CD4-positive, alpha-beta memory T cell (primary cell): ENCODE measurements at places on chromosomes 1 and 21.

- no peak overlapping the region for H3K27ac ChIP-seq
- no peaks in the 10 kb centered on the region for H3K4me1 ChIP-seq
- no peak overlapping the region for H3K4me3 ChIP-seq
- no peaks in the 10 kb centered on the region for H3K36me3 ChIP-seq
- no peaks in the 10 kb centered on the region for H3K27me3 ChIP-seq
- no peak for DNase-seq
Measured at GRCh38 chr1:159580340-159580739, 7.3 kb upstream of the APCS start.

GRCh38 chr1:72579629-72580028, 297.3 kb upstream of the NEGR1 start:
- H3K4me1 ChIP-seq, result no peaks in the 10 kb centered on the region
- H3K36me3 ChIP-seq, result no peaks in the 10 kb centered on the region
- no peak overlapping the region for H3K27ac ChIP-seq
- H3K4me3 ChIP-seq, result no peak overlapping the region
- H3K27me3 ChIP-seq, result no peaks in the 10 kb centered on the region

GRCh38 chr1:162551969-162552683, 9.4 kb upstream of the UAP1 start:
- H3K4me1 ChIP-seq, result no peaks in the 10 kb centered on the region
- H3K4me3 ChIP-seq, result no peak overlapping the region
- H3K27ac ChIP-seq, result no peak overlapping the region
- H3K36me3 ChIP-seq, result no peaks in the 10 kb centered on the region
- no peaks in the 10 kb centered on the region for H3K27me3 ChIP-seq

GRCh38 chr1:205770618-205771017, 4.7 kb downstream of the RAB29 start:
- no peak for DNase-seq
- H3K36me3 ChIP-seq, result peaks cover 21% of the 10 kb centered on the region
- H3K27ac ChIP-seq, result no peak overlapping the region
- no peaks in the 10 kb centered on the region for H3K27me3 ChIP-seq

DNA sequence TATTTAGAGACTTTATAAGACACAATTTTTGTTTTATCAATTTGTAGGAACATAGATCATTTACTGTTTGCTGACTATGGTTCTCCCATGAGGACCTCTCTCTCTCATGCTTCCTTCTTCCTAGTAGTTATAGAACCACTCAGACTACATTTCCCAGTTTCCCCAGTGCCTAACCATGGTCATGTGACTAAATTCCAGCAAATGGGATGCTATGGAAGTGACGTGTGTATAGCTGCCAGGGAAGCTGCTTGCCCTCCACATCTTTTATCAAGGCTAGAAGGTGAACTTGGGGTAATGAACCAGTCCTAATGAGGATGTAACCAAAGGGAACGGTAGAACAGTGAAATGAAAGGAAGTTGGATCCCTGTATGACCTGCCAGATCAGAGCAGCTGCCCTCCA, 184.0 kb downstream of the MIS18A start:
- no peaks in the 10 kb centered on the region for H3K27me3 ChIP-seq
- no peaks in the 10 kb centered on the region for H3K4me1 ChIP-seq
- no peak overlapping the region for H3K27ac ChIP-seq
- no peak for DNase-seq
- no peaks in the 10 kb centered on the region for H3K36me3 ChIP-seq

- no peak overlapping the region for H3K27ac ChIP-seq
- DNase-seq, result no peak
- H3K4me1 ChIP-seq, result no peaks in the 10 kb centered on the region
- H3K27me3 ChIP-seq, result no peaks in the 10 kb centered on the region
- H3K36me3 ChIP-seq, result peaks cover 4% of the 10 kb centered on the region
- no peak overlapping the region for H3K4me3 ChIP-seq
Measured at GRCh38 chr21:36282568-36283230, 37.3 kb upstream of the MORC3 start.

- no peak for DNase-seq
- H3K36me3 ChIP-seq, result peaks cover 6% of the 10 kb centered on the region
- no peaks in the 10 kb centered on the region for H3K27me3 ChIP-seq
- no peak overlapping the region for H3K27ac ChIP-seq
Measured at GRCh38 chr1:88730132-88730675, 46.1 kb downstream of the PKN2 start.

DNA sequence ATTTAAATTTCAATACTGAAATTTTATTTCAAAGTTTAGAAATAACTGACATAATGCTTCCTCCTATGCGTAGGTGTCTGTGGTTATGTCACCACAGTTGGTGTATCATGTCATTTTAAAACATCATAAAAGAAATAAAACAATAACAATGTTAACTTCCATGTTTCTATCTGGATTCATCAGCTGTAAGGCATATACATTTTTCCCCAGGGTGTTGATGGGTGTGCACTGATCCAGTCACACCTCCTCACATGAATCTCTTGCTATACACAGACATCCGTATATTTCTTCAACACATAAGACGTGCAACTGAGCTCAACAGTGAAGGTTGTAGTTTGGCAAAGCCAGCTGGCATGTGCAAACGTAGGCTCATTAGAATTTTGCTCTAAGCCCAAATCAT, 6.2 kb downstream of the KCNA3 start:
- peak overlapping the region; percentile 91 for H3K27ac ChIP-seq
- H3K27me3 ChIP-seq, result no peaks in the 10 kb centered on the region
- DNase-seq, result peak; percentile 36
- H3K4me1 ChIP-seq, result peaks cover 76% of the 10 kb centered on the region

DNA sequence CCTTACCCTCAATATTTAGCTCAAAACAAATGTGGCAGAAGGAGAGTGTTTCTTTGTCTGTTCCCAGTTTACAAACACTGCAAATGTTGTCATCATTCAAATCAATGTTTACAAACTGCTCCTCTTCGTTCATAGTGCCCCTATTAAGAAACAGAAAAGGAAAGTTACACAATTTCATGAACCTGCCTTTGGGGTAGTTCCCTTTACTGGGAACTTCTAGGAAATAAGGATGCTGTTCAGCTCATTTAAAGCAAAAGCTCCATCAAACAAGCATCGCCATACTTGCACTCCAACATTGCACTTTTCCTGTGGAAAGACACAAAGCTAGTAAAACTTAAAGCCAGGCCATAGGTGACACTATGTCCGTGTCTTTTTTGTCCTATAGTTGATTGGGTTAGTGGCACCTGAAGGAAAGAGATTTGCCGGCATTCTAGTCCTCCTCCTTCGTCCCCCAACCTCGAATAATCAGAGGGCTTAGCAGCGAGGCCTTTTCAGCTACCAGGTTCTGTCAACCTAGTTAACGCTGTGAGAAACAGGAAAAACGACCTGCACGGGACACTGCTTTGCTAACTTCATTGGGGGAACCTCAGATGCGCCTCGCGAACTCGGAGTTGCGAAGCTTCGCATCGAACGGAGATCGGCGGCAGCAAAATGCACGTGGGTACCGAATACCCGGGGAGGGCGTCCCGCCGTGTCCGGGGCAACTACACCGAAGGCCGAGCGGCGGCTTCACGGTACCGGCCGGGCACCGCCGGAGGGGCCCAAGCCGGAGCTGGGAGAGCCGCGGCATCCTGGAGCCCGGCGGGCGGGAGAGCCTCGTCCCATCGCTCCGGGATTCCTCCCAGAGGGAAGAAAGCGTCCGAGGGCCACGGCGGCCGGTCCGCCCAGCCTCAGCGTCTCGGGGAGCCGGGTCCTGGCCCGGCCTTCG, 706 bp downstream of the C21orf91 start:
- peak; percentile 54 for DNase-seq
- peaks cover 56% of the 10 kb centered on the region for H3K4me1 ChIP-seq
- H3K36me3 ChIP-seq, result no peaks in the 10 kb centered on the region
- peak overlapping the region; percentile 96 for H3K27ac ChIP-seq

DNA sequence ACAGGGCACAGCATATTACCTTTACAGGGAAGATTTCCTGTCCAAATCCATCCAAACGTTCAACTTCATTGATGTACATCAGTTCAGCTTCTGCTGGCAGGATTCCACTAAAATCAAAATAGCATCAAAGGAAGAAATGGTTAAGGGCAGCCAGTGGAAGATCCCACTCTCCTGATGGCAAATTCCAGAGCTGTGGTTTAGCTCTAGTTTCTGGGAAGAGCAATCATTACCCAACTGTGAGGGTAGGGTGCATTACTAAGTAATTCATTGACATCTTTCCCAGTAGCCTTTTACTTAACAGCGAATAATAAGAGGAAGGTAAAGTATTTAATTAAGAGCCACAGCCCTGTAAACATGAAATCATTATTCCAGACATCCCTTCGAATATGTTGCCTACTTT, 120.7 kb downstream of the SMYD2 start:
- no peak for DNase-seq
- no peaks in the 10 kb centered on the region for H3K27me3 ChIP-seq
- no peaks in the 10 kb centered on the region for H3K4me1 ChIP-seq
- H3K27ac ChIP-seq, result no peak overlapping the region

DNA sequence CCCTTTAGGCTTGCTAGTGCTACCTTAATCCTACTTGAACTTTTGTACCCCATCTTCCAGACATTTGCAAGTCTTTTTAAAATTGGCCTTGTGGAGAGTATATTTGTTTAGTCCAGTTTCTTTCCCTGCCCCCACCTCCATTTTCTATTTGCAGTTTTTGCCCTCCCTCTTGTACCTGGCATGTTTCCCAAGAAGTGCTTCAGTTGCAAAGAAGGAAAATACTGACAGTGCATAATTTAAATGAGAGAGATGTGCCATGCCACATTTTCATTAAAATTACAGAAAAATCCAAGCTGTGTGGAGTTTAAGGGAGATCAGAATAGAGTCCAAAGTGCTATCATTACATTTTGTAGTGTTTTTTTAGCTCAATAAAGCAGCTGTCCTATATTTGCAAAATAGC, 150.0 kb upstream of the ADGRL2 start:
- no peak overlapping the region for H3K4me3 ChIP-seq
- no peaks in the 10 kb centered on the region for H3K36me3 ChIP-seq
- H3K27me3 ChIP-seq, result no peaks in the 10 kb centered on the region
- no peak for DNase-seq

- no peaks in the 10 kb centered on the region for H3K27me3 ChIP-seq
- no peak for DNase-seq
- no peak overlapping the region for H3K4me3 ChIP-seq
Measured at GRCh38 chr1:237891979-237892378, 1.3 kb upstream of the ZP4 start.

DNA sequence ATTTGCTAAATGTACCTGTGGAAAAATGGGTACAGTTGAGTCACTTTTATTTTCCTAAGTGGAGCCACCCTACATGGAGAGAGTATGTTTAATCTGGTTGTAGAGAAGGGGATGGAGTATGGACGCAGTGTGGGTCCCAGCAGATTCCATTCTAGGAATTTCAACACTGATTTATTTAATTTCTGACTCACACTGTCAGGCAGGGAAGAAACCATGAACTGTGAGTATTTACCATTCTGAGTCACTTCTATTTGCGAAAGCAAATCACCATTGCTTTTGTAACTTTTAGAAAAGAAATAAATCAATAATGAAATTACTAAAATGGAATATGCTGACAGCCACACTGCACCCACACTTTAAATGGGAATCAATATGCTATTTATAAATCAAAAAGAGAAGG, 339.0 kb downstream of the DSCAM start:
- no peak overlapping the region for H3K27ac ChIP-seq
- H3K27me3 ChIP-seq, result no peaks in the 10 kb centered on the region
- H3K36me3 ChIP-seq, result no peaks in the 10 kb centered on the region

DNA sequence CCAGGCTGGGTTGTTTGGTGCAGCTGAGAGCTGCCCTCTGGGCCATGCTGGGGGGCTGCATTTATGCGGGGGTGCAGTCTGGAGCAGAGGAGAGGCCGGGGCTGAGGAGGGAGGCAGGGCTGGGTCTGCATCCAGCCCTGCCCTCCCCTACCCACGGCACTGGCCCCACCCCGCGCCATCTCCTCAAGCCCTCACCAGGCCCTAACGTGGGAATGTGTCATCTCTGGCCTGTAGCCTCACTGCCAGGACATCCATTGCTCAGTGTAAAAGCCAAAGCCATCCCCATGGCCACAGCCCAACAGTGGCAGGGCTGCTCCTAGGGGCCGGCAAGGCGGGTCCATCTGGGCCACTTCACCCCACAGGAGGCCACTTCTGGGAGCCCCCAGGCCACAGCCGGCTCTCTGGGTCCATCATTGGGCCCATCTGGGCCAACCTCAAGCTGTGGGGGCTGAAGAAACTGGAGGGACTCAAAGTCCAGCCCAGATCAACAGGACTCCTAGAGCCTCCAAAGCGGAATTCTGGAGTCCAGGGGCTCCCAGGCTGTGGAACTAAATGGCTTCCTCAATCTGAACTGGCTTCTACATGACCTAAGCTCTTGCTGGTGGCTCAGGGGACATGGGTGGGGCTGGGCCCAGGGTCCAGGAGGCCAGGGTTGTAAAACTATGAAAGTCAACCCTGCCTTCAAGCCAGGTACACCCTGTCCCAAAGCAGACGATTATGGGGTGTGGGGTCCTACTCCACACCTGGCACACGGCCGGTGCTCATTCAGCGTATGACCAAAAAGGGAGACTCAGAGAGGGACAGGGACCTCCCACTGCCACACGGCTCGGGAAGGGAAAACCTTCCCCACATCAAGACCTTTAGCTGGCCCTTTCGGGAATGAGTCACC, 32.6 kb downstream of the RUNX3 start:
- peaks cover 12% of the 10 kb centered on the region for H3K36me3 ChIP-seq
- H3K4me1 ChIP-seq, result peaks cover 18% of the 10 kb centered on the region
- no peaks in the 10 kb centered on the region for H3K27me3 ChIP-seq
- no peak for DNase-seq
- no peak overlapping the region for H3K4me3 ChIP-seq

GRCh38 chr21:38933731-38934130, 128.0 kb downstream of the ETS2 start:
- H3K27me3 ChIP-seq, result no peaks in the 10 kb centered on the region
- H3K27ac ChIP-seq, result no peak overlapping the region
- DNase-seq, result no peak
- no peak overlapping the region for H3K4me3 ChIP-seq
- H3K4me1 ChIP-seq, result no peaks in the 10 kb centered on the region
- no peaks in the 10 kb centered on the region for H3K36me3 ChIP-seq

- no peaks in the 10 kb centered on the region for H3K27me3 ChIP-seq
- no peak overlapping the region for H3K4me3 ChIP-seq
- no peaks in the 10 kb centered on the region for H3K36me3 ChIP-seq
Measured at GRCh38 chr1:36691374-36691773, 208.7 kb upstream of the CSF3R start.

DNA sequence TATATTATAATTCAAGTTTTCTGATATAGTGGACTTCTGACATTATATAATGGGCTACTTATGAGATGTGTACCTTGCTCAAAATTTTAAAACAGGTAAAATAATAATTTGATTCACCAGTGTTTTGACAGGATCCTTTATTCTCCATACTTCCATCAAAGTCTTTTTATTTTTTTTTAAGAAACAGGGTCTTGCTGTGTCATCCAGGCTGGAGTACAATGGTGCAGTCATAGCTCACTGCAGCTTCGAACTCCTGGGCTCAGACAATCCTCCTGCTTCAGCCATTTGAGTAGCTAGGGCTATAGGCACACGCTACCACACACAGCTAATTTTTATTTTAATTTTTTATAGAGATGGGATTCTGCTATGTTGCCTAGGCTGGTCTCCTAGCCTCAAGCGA, 129.4 kb downstream of the NRDC start:
- peaks cover 10% of the 10 kb centered on the region for H3K36me3 ChIP-seq
- no peaks in the 10 kb centered on the region for H3K4me1 ChIP-seq
- no peak for DNase-seq
- no peak overlapping the region for H3K4me3 ChIP-seq
